ENCODE measurements at places on chromosomes 5 and 9.
A peak's percentile ranks its signal among the peaks of the same experiment; 100 is the strongest.

DNA sequence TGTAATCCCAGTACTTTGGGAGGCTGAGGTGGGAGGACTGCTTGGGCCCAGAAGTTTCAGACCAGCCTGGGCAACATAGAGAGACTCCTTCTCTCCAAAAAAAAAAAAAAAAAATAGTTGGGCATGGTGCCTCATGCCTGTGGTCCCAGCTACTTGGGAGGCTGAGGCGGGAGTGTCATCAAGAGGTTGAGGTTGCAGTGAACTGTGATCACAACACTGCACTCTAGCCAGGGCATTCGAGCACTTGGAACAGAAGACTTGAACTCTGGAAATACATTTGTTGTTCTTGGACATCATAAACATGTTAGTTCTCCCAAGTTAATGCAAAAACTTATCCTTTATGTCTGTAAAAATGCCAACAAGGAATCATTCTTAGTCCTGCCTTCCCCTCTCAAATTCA, 29.6 kb downstream of the EHMT1 start:
- no peak for DNase-seq

DNA sequence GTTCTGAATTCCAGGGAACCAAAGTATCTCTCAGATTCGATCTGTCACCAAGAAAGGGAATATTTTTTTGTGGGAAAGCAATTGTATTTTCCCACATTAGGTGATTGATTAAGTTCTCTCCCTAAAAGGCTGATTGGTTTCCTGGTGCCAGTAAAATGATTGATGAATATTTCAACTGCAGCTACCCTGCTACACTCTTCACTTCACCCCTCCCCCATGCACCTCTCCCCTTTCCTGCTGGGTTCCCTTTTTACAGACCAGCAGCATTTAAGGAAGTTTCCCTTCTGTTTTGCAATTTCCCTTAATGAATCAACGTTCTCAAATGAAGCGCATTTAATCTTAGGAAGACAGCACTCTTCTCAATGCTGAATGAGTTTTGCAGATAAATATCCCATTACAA, 13.1 kb downstream of the NR6A1 start:
- no peak for DNase-seq

GRCh38 chr9:16572005-16572734, 298.3 kb downstream of the BNC2 start:
- no peak for DNase-seq

DNA sequence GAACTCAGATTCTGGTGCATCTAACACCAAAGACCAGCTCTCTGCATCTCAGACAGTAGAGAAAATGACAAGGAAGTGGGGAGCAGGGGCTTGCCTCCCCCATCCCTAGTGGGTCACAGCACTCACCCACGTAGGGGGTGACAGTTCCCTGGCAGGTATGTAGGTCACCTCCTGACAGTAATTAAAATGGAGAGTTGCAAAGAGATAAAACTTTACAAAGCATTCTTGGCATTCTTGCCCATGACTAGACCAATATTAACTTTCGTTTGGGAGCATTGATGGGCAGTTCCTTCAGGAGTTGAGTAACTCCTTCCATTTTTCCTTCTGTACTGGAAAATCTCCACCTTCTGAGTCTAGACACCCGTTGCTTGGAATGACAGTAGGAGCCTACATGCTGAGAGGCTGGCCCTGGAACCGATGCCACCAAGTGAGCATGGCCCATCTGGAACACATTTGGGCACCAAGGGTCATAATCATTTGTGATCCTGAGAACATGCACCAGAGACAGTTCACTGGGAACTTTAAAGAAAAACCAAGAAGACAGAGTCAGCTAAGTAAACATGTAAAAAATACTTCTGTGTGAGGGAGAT, 81.5 kb upstream of the MSX2 start:
- no peak for DNase-seq

DNA sequence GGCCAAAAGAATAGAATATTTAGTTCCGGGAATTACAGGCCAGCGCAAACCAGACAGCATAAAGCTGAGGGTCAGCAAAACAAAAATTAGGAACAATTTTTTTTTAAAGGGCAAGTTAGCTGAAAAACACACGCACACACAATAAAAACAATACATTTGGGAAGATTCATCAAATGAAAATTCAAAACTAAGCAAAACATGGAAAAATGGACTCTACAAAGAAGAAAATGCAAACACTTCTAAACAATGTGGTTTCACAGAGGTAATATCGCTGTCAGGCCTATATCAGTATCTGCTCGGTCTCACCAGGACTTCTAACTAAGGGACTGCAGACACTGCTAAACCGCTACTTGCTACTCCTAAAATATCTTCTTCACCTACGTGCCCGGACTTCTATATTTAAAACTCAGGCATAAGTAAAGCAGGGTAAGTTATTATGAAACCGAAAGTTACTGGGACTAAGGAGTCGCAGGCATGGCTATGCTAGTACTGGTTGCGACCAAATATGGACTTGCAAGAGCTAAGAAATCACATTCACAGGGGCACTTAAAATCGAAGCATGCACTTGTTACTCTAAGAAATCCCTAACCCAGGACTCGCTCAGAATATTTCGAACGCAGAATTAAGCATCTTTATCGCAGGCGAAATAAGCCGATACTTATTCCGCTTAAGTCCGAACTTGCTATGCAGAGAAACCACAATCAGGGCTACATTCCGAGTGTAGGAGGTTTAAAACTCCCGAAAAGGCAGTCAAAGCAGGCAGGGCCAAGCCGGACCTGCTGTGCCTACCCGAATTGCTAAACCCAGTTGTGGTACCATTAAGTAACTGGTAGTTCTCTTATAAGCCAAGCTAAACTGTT, 2.3 kb downstream of the ANXA2R start:
- peak; percentile 82 for DNase-seq

GRCh38 chr9:36781533-36781932, 208.8 kb downstream of the MELK start:
- no peak for DNase-seq

DNA sequence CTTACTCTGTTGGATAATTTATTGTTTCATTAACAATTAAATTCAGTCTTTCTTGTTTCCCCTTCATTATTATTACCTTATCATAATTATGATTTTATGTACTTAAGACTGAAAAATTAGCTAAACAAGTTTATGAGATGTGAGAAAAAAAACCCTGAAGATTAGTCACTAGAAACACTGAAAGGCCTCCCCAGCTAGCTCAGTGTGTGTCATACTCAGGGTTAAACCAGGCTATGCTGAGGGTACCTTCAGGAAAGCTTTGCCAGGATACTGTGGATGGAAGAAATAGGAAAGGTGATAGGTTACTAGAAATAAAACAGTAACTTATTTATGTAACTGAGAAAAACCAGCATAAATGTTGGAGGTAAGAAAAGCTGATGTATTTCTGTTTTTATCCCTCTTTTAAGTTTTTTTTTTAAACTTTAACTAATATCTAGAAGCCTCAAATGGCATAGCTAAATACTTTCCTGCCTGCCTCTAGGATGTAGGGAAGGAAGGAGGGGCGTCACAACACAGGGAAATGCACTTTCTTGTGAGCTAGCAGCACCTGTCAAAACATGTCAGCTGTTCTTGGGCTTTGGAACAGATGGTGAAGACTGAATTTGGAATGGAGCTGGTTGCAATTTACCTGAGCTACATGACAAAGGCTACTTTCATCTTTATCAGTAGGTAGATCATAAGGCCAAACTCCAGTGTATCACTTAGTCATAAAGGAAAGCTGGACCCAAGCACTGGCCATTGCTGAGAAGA, 24.2 kb downstream of the NMRK1 start:
- DNase-seq, result no peak

DNA sequence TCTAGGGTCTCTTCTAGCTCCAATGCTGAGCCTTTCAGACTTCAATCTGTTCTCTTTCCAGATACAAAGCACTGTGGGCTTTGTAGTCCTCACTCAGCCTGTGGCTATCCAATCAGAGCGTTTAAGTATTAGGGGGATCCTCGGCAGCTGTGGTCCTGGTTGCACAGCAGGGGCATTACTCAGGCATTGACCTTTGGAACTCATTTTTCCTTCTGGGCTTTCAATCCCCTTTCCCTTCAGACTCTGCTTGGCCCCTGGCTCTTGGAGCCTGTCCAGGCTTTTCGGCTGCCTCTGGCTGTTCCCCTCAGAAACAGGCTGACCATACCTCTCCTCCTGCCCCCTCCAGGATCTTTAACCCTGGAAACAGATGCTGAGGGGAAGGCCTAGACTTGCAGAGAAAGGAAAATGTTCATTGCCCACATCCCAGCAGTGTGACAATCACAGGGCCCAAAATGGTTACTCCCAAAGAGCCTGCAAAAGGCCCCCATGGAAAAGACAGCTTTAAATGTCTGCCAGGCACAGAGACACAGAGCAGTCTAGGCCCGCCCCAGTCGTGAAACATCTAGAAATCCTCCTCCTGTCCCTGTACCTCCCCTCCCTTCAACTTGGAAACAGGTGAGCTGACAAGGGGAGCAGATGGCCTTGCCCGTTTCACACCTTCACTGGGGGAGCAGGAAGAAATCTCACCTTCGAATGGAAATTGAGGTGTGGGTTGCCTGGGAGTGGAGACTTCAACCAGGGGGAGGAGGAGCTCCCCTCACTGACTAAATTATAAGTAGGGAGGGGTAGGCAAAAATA, 13.7 kb downstream of the C1QTNF2 start:
- DNase-seq, result no peak

DNA sequence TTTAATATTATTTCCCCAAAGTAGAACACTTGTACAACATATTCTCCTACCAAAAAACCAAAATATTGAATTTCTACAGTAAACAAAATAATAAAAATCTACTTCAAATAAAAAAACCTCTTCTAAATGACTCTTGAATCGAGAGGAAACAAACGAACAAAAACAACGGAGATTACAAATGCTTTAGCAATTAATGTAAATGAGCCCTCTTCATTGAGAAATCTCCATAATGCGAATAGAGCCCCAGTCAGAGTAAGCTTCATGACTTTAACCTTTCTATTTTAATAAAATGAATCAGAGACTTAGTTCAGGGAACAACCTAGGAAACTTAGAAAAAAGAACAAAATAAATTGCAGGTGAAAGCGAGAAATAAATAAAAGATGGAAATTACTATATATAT, 129.3 kb upstream of the SEMA6A start:
- DNase-seq, result no peak

- DNase-seq, result no peak
Observed at GRCh38 chr5:7991125-7991821, 122.3 kb downstream of the MTRR start.

DNA sequence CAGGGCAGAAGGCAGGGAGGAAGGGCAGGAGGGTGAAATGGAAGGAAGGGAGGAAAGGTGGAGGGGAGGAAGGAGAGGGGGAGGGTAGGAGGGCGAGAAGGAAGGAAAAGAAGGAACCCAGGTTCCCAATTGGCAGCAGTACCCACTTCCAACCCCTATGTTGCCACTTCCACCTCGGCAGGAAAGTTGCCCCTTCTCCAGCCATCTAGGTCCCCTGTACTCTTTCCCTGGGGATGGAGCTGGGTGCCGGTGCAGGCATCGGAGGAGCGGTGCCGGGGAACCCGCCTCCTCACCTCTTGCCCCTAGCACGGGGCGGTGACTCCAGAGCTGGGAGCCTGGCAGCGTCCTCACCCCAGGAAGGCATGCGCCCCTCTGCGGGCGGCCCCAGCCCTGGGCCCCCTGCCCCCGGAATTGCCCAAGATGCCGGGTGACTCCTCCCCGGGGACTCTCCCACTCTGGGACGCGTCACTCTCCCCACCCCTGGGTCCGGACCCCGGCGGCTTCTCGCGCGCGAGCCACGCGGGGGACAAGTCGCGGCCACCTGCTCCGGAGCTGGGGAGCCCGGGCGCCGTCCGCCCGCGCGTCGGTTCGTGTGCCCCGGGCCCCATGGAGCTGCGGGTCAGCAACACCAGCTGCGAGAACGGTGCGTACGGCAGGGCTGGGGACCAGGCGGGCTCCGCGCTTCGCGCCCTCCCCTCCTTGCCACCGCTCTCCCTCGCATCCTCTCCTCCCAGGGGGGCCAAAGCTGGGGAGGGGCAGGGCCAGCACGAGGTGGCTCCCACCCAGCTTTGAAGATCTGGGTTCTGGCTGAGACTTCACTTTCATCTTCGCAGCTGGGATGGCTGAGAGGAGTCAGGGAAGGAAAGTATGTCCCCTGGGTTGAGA, at the start of gene NIPAL4:
TSS of gene NIPAL4 (plus strand) at position 499 of the 885 bp plus-strand sequence. CDS start at position 607, 108 bp downstream.
- peak; percentile 35 for DNase-seq

DNA sequence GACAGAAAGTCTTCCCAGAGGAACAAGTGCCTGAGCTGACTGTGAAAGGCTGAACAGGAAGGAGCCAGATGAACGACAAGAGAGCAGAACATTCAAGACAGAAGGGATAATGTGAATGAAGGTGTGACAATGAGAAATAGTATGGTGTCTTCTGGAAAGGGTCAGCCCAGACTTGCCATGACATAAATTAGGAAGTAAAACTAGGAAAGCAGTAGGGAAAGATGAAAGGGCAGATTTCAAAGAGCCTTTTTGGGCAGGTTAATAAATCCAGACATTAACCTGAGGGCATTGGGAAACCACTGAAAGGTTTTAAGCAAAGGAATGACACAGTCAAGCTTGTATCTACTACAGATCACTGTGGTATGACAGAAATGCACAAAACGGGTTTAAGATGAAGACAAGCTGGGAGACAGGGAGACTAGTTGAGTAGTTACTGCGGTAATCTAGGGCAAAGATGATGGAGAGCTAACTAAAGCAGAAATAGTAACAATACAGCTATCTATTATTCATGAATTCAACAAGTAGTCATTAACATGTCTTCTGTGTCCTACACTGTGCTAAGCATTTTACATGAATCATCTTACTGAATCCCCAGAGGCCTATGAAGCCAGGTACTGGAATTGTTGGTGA, 580.9 kb upstream of the WWC1 start:
- DNase-seq, result no peak

DNA sequence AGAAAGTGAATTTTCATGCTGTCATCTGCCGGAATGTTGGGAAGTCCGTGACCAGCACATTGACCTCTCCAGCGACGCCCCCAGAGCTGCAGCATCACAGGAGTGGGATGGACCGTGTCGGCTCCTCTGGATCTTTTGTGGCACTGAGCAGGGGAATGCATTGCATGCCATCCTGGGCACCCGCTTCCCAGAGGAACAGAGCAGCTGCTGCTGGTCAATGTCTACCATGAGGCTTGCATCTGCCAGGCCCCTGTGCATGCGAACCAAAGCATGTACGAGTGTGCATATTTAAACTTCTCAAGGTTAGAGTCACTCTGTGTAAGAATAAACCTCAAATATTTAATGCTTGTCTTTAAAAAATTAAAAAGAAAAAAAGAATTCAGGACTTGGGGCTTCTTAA, 414.8 kb downstream of the GADD45G start:
- DNase-seq, result no peak

- DNase-seq, result no peak
Observed at GRCh38 chr5:97136475-97136874, 5.9 kb downstream of the LIX1 start.

DNA sequence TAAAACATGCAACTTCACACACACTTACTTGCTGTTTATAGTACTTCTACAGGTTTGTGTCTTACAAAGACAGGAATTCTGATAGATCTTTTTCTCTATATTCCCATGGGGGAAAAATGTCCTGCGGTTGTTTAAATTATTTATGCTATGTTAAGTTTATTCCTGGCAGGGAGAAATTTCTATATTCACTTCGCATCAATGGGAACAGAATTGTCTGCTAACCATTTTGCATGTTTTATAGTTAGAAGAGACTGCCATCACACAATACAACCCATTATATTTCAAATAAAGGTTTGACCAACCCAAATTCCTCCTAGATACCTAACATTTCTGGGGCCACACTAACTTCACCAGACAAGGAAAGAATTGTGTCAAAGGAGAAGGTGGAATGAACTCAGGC, 110.0 kb upstream of the PRR16 start:
- no peak for DNase-seq

Measured in CD4-positive, alpha-beta T cell treated with Interleukin-21 for 1 hour (primary cell).